ENCODE measurements at places on chromosomes 2 and 18.

DNA sequence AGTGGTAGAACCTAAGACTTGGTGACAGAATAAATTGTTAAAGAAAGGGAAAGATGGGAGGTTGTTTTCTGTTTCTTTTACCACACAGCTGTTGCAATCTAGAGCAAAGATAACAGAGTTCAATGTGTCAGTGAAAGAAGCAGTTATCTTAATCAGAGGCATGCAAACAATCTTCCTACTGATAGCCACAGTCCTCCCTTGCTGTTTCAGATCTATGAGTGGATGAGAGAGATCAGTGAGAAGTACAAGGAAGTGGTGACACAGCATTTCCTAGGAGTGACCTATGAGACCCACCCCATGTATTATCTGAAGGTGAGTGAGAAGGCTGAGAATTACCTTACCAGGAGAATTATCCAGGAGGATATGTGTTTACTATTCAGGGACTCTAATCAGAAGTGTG is 15.9 kb downstream of the CPO start:
- no peak for DNase-seq

DNA sequence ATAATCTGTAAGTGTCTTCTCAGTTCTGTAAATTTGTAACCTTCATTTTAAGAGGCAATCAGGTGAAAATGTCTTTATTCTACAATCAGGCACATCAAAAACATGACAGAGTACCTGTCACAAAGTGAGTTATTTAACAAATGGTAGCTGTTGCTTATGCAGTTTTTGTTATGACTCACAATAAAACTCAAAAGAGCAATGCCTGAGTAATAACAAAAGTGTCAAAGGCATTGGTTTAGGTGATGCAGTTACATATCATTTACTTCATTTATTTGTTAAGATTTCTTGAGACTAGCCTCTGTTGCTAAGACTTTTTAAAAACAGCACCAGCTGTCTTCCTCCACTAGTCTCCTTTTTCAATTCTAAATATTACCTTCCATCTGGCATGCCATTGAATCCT is 177.8 kb downstream of the KIAA1328 start:
- DNase-seq = no peak

GRCh38 chr2:20650393-20650876 is 463 bp downstream of the HS1BP3 start:
- peak; percentile 49 for DNase-seq

GRCh38 chr2:106781196-106781595 is 104.8 kb downstream of the ST6GAL2 start:
- no peak for DNase-seq

DNA sequence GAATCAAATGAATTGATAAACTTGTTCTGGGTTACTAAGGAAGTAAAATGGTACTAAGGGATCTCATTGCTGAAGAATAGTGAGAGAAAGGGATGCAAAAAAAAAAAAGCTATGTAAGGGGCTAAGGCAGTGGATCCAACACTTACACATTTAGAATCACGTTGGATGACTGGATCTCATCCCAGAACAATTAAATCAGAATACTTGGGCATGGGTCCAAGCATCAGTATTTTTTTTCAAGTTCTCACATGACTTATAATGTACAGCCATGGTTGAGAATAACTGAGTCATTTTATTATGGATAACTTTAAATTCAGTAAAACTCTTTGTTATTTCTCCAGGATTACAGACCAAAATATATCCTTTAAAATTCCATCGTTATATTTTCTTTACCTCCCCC is 8.5 kb downstream of the DSC1 start:
- DNase-seq = no peak

- DNase-seq = peak; percentile 89
Observed at GRCh38 chr18:9971313-9971920, 57.6 kb downstream of the VAPA start.
